ENCODE measurements at places on chromosomes 1 and 21.

GRCh38 chr21:33492571-33492970, 1.1 kb upstream of the DNAJC28 start:
- no peak for DNase-seq

DNA sequence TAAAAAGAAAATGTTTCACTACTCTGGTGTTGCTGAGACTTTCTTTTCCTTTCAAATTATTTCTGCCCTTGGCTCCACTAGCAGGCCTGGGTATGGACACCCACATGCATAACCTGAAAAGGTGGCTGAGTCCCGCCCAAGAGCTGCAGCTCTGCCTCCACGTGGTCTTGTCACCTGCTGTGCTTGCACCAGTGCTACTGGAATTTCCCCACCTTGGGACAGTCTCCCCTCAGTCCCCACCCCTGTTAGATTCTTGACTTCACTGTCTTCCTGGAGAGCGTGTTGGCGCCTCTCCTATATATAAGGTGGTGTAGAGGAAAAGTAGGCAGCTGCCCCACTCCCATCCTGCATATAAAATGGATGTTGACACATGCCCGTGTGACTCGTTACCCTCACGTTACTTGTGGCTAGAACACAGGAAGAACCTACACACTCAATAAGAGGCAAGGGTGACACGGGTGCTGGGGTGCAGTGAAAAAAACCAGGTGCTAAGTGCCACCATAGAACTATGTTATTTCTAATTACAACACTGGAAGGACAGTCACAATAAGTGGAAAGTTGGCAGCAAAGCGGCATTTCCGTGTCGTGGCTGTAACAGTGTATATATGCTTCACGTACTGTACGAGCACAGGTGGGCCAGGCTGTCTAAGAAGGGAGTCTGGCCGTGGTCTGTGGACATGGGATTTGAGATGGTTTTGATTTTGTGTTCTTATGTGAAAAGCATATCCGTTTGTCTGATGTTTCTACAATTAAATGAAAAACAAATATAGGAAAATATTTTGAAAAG, 61.0 kb downstream of the POFUT2 start:
- no peak for DNase-seq

DNA sequence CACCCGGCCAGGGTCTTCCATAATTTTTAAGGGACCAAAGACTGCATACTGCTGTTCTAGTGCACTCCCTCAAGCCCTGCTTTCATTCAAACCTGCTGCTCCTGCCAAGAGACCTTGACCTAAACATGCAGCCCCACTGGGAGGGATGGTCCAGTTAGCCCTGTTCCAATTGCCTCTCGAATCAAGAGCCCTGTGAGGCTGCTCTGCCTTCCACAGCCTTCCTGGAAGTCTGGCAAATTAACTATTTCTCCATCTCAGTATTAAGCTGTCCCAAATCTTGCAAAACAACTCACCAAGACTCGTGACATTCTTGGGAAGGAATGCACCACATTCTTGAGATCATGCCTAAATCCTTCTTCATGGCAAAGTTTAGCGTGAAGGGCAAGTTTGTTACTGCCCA, 231.3 kb downstream of the C1orf94 start:
- DNase-seq, result no peak

DNA sequence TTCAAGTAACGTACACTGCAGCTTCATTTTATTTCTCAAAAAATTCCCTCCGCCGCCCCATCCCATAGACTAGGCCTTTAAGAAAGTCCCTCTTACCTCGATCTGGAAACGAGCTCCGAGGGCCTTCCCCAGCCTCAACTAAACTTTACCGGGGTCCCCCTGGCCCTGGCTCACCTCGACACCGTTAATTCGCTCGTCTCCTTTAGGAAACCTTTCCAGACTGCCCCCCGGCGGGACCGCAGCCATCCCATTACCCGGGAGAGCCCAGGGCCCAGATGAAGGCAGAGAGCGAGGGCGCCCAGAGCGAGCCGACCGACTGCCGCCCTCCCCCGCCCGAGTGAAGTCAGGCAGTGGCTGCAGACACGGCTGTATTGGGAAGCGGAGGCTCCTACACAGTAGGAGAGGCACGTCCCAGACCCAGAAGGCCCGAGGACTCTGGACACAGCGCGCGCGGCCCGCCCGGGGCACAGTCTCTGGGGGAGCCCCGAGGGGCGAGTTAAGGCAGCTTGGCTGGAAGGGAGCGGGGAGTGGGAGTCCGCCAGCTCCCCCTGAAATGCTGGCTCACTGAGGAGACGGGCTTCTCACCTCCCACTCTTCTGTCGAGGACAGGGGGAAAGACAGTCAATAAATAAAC, 14.6 kb downstream of the SEMA6C start:
- no peak for DNase-seq

DNA sequence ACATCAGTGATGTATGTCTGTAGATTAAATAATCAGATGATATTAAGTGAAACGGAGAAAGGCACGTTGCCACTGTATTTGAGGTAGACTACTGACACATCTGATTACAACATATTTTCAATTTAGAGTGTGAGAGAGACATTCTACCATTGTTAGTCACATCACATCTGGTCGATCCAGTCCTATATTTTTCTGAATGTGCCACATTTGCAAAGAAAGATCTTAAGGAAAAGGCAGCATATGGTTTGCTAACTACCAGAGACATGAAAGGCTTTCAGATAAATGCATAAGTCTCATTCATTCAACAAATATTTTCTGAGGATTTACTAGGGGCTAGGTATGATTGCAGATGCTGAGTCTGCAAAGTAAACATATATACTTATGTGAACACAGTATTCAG, 114.3 kb upstream of the RUNX1 start:
- DNase-seq, result no peak

GRCh38 chr1:17498214-17498613, 41.3 kb upstream of the ARHGEF10L start:
- DNase-seq, result no peak

GRCh38 chr1:164240081-164240480, 318.9 kb upstream of the PBX1 start:
- DNase-seq, result no peak

GRCh38 chr1:35725596-35725995, 6.9 kb upstream of the C1orf216 start:
- DNase-seq, result no peak

- DNase-seq, result no peak
Observed at GRCh38 chr1:113605146-113605545, 154.1 kb downstream of the PHTF1 start.

DNA sequence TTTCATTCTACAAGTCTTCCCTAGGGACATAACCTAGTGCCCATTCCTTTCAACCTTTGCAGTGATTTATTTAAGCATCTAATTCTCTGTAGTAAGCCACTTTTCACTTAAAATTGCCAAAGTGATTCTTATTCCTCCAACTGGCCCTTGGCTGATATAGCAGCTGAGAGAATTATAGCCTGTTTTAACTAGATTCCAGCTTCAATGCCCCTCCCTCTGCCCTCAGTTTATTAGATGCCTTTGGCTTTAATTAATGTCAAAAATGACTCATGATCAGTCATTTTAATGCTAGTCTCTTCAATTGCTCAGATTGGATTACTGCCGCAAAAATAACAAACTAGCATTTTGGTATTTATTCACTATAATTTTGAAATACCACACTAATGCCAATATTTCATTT, 145.4 kb upstream of the KCTD3 start:
- DNase-seq, result no peak

- no peak for DNase-seq
Observed at GRCh38 chr21:27761623-27762022, 794.7 kb upstream of the ADAMTS5 start.

- no peak for DNase-seq
Observed at GRCh38 chr1:98417820-98418219, 243.7 kb upstream of the SNX7 start.

DNA sequence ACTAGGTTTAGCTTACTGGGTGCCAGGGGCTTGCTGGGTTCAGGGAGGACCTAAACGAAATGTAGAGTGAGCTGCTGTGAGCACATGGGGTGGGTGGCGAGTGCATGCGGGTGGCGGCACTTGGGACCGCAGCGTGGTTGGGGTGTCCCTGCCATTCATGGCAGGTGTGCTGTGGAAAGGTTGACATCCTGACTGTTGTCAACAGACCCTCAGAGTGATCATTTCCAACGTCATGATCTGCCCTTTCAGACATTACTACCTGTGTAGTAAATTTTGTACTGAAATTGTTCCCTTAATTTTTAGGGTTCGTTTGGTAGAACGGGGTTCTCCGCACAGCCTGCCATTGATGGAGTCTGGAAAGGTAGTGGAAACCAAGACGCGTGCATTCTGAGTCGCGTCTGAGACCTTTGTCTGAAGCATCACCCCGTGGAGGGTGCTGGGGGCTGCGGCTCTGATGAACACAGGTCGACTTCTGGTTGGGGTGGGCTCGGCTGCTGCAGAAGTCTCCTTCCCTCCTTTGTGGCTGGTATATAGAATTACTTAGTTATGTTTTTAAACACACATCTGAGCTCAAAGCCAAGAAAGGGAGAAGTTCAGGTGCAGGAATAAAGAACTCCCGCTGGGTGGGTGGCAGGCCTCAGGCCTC, 43.3 kb downstream of the S100B start:
- DNase-seq, result no peak

- DNase-seq, result peak; percentile 5
Observed at GRCh38 chr1:176195547-176195946, 11.5 kb downstream of the COP1 start.

DNA sequence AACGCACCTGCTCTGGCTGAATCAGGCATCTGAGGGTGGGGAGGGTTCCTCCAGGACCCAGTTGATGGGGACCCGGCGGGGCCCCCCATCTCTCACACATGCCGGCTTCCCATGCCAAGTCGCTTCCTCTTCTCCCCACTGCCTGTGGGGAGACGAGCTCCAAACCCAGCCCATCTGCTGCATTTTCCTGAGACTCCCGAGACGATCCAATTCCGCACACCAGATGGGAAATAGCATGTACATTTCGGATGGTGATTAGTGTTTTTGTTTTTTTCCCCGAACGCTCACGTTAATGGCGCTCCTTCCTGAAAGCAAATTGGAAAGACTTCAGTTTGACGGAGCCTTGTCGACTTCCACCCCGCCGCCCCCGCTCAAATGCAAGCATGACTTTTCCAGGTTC, 13.2 kb upstream of the GRIK3 start:
- DNase-seq, result peak; percentile 81

DNA sequence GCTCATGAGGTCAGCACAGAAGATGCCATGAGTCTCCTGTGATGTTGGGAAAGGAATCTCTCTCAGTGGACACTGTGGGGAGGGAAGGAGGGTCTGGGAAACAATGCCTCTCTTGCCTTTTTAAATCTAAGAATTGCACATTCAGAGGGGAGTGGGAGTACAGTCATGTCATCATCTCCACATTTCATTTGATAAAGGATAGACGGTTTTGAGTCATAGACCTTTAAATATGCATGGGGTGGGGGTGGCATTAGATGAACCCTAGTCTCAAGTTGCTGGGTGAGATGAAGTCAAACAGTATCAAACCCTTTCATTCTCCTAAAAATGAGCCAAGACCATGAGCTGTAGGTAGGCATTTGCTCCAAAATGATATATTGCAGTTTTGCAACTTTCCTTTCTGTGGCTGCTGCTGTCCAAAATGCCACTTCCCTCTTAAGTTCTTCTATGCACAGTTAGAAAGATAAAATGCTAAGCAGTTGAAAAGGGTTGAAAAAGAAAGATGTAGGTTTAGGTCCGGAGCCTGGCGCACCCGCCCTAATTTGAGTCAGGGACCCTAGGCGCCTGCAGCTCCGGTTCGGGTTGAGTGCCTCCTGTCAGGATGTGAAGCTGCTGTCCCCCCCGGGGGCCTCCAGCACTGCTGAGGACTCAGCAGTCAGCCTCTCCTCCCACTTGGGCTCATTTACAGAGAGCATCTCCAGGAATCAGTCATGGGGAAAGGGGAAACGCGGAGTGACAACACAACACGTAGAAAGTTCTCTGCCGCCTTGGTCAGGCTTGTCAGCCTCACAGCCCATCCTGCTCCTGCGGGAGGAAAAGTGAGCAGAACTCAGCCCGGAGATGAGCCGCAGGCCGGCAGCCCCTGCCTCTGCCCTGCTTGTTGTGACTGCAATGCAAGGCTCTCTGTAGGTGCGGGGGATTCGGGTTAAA, 479.3 kb upstream of the RUNX1 start:
- no peak for DNase-seq

GRCh38 chr1:33634806-33635205, 162.4 kb downstream of the ZSCAN20 start:
- no peak for DNase-seq

GRCh38 chr1:66925944-66926343, 1.2 kb downstream of the MIER1 start:
- peak; percentile 7 for DNase-seq

- DNase-seq, result no peak
Observed at GRCh38 chr1:223329664-223330415, 34.1 kb downstream of the SUSD4 start.

- DNase-seq, result no peak
Observed at GRCh38 chr1:202935844-202936243, 8.8 kb upstream of the KLHL12 start.

DNA sequence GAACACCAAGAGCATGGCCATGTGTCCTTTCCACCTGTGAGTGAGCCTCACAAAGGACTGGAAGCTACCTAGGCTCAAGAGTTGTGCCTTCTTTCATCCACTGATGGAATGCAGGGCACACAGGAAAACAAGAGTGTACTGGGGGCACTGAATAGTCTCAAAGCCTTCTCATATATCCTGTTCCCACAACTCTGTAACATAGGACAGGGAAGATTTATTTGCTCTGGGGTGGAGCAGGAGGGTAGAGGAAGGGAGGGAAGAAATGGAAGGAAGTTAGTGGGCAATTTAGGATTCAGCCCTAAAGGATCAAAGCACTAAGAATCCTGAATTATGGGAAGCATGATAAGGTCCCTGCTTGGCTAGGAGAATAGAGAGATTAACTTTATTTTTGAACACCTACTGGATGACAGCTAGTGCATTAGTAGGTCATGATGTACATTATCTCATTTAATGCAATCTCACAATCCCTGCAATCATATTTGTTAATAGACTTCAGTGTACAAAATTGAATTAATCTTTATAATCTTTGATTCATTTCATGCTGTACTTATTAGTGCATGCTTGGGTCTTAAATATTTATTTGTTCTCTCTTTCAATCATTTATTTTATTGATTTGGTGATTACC, 27.0 kb upstream of the RGS16 start:
- no peak for DNase-seq

GRCh38 chr21:42117967-42118780, 47.1 kb downstream of the UMODL1 start:
- no peak for DNase-seq

GRCh38 chr1:109616391-109616790, 3.0 kb downstream of the GNAT2 start:
- DNase-seq, result no peak

DNA sequence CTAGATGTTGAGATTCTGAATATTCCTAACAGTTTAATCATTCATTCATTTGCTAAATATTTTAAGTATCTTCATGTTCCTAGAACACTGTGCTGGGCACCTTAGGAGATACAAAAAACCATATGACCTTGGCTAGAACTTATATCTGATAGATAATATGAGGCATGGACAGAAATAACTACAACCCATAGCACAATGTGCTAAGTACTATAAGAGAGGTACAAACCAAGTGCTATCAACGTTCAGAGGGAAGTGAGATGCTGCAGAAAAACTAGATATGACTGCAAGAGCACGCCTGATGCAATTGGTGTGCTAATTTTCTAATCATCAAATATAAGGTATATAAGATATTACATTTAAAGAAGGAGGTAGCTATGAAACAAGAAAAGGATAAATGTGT, 10.7 kb downstream of the NMNAT2 start:
- DNase-seq, result no peak

- DNase-seq, result no peak
Observed at GRCh38 chr1:247865416-247865815, 8.4 kb downstream of the TRIM58 start.

- DNase-seq, result no peak
Observed at GRCh38 chr1:39391691-39392679, 99.5 kb upstream of the BMP8A start.
